HEK293T (cell line): ENCODE measurements at places on chromosomes 1 and 21.

DNA sequence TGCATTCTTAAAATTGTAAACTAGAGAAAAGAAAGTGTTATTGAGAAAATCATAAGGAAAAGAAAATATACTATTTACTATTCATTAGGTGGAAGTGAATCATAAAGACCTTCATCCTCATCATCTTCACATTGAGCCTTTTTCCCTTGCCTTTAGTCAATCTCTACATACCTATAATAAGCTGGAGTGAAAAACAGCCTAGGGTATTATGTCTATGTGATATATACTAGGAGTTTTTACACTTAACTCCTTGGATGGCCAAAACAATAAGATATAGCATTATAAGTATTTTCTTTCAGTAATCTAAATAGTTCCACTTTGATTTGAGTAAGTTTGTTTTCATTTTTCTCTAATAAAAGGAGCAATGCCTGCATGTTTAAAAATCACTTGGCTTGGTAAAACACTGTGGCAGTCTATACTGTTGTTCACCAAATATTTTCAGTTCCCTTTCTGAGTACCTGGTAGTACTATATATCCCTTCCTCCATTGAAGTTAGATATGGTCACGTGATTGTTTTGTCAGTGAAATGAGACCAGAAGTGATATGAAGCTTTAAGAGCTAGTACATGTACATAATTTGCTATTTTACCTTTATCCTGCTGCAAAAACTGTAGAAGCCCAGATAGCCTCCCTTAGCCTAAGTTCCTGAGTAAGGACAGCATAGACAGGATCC lies 78.3 kb downstream of the CLEC20A start:
- DNase-seq = no peak

DNA sequence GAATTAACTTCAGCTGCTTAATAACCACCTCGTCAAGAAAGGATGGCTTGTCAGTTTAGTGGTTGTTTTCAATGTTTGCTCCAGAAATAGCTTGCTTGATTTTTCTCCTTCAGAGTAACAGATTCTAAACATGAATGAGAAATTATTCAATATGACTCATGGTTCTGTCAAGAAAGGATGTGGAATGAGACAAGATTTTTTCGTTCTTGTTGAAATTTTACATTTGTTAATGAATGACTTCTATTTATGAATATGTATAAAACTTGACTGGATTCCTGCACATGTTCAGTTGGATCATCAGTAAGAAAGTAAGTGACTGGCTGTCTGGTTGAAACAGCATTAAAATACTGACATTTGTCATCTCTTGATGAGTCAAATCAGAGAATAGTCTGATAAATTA lies 38.3 kb downstream of the IFI44 start:
- DNase-seq = no peak

GRCh38 chr1:22611530-22611947 lies 24.9 kb upstream of the C1QA start:
- peak; percentile 68 for DNase-seq

DNA sequence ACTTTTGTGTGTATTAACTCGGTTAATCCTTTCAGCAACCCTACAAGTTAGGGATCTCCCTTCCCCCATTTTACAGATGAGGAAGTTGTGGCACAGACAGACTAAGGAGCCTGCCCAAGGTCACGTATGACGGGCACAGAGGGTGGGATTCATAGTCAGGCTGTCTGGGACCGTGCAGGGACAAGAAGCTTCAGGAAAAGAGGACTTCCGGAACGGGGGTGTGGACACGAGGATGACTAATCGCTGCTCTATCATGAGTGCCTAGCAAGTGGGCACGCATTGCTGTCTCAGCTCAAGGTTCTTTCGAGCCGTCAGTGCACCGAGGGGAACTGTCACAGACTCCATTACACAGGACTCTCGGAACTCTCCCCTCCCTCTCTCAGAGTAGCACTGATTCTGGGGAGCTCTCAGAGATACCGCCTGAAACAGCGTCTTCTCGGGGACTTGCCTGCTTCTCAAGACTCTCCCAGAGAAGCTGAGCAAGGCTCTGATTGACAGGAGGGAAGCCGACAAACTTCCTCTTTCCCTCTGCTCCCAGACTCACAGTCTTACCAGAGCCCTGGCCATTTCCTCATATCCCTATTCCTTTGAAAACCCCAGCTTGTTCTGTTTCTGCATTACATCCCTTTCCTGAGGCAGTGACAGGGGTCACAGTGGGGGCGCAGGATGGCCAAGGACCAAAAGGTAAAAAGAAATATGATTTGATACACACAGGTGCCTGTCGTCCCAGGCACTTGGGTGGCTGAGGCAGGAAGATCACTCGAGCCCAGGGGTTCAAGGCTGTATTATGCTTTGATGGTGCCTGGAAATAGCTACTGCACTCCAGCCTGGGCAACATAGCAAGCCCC lies 14.4 kb downstream of the FHAD1 start:
- DNase-seq = no peak

DNA sequence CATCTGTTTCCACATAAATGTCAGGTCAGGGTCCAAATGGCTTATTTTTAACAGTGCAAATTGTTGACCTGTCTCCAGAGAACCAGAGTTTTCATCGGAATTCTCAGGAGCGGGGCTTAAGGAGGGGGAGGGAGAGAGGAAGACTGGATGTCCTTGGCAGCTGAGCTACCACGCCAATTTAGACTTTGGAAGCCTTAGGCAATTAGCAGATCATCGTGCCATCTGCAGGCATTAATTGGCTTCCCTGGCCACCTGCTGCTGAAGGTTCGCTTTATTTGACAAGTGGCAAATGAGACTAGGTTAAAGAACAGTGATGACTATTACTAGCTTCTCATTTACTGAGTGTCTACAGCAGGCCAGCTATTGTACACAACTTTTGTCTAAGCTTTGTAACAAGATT lies 43.7 kb downstream of the HLX start:
- no peak for DNase-seq

- DNase-seq = no peak
Measured at GRCh38 chr1:204222764-204223055, 8.9 kb upstream of the GOLT1A start.
